ENCODE measurements at places on chromosomes 16 and 17.
A peak's percentile ranks its signal among the peaks of the same experiment; 100 is the strongest.

DNA sequence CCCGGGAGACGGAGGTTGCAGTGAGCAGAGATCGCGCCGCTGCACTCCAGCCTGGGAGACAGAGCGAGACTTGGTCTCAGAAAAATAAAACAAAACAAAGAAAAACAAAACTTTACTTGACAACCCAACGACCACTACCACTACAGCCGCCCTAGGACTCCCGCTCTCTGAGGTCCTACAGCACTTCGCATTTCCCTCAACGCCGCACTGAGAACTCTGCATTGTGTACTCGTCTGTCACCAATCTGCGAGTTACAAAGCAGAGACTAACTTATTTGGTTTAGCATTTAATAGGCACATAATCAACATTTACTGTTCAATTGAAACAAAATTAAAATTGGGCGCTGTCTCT lies 479 bp upstream of the ZNF207 start:
- DNase-seq = no peak

DNA sequence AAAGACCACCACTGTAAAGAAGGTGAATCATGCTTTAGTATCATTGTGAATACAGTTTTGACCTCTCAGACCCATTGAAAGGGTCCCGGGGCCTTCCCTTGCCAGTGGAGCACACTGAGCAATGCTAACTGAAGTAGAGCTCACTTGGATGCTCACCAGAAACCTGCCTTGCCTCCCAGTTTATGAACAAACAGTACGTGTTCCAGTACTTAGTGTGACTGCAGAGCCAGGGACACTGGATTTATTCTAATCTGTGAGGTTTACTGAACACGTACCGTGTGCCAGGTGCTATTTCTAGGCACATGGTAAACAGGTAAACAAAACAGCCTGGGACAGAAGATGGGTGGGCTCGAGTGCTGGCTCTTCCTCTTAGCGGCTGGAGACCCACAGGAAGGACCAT lies 79.6 kb downstream of the FOXL1 start:
- DNase-seq = no peak

DNA sequence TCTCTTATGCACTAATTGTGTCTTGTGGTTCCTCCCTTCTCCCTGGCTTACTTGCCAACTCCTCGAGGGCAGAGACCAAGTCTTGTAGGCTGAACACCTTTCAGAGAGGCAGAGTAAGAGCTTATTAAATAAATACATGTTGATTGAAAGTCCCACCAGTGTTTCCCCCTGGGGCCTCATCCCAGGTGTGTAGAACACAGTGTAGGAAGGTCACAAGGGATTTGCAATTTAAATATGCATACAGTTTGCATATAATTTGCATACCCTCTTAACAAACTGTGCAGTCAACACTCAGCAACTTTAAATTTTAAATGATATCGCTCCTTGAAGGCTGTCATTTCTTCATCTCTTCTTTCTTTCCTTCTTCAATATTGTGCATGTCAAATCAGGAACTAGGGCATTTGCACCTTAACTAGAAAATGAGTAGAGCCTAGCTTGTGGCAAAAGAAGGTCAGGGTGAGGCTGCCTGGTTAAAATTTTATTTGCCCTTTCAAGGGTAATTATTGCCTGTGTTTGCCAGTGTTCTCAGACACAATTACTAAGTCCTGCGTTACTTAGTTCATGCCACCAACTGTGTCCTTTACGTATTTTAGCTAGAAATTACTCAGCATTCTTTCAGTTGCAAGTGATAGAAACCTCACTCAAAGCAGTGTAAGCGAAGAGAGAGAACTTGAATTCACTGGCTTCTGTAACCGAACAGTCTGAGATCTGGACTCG lies 465.7 kb downstream of the HAPSTR1 start:
- DNase-seq = no peak

DNA sequence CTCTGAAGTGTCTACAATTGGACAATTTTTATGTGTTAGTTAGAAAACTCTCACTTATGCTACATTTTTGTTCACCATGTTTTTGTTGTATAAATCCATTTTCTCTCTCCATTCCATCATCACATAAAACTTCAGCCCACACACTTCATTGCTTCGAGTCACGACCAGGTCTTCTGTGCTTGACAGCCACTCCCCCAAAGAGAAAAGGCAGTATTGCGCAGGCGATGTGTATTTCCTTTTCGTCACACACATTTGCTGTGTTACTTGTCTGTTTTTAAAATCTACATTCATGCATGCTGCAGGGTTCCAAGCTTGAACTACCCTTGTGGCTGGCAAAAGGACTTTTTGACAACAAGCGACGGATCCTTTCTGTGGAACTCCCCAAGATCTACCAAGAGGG lies 10.5 kb downstream of the GINS3 start:
- DNase-seq = no peak

DNA sequence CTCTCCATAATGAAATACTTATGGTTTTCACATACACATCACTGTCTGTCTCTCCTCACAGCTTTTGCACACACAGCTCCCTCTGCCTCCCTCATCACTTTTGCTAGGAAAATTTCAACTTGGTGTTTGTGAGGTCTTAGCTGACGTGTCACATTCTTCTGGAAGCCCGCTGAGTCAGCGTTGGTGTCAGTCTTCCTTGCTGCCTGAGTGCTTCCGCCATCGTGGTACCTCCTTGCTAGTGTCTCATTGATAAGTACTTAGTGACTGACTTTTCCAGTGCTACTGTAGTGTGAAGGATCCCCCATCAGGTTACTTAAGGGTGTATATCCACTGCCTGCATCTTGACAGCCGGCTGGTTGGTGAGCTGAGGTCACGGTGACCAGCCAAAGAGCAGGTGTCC lies 33.5 kb downstream of the CA10 start:
- no peak for DNase-seq

DNA sequence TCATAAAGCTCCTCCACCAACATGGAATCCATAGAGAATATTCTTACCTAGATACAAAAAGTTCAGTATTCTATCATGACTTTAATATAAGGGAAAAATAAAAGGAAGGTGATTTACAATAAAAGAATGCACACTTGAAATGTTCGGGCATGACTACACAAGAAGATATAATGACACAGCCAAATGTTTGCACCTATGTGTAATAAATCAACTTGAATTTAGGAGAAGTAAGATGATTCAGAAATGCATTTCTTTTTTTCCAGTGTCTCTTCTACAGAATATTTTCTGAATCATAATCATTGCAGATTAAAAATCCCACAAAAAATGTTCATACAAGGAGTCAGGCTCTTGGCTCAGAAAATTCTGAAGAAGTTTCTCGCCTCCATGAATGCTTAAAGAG lies 404.0 kb upstream of the HSBP1 start:
- DNase-seq = no peak

DNA sequence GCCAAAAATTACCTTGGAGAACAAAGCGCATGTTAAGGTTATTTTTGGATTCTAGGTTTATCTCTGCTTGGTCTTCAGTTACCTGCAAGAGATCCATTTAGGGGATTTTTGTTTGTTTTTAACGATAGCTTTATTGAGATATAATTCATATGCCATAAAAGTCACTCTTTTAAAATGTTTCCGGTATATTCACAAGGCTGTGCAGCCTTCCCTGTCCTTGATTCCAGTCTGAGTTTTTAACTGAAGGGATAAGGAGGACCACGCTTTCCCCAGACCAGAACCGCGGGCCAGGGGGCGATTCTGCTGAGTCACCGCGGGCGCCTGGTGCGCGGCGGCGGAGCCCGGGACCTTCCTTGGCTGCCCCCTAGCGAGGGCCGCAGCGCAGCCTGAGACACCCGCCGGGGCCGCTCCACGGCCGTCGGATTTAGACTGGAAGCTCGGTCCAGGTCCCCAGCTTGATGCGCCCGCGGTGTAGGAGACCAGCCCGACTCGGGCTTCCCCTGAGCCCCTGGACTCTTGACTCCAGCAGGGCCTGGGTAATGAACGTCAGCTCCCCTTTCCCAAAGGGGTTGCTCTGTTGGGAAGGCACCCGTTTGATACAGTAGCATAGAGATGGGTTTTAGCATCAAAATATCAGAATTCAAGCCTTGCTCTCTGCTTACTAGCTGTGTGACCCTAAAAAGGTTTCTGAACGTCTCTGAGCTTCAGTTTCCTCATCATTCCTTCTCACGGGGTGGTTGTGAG lies 50.0 kb upstream of the STH start:
- DNase-seq = peak; percentile 75

DNA sequence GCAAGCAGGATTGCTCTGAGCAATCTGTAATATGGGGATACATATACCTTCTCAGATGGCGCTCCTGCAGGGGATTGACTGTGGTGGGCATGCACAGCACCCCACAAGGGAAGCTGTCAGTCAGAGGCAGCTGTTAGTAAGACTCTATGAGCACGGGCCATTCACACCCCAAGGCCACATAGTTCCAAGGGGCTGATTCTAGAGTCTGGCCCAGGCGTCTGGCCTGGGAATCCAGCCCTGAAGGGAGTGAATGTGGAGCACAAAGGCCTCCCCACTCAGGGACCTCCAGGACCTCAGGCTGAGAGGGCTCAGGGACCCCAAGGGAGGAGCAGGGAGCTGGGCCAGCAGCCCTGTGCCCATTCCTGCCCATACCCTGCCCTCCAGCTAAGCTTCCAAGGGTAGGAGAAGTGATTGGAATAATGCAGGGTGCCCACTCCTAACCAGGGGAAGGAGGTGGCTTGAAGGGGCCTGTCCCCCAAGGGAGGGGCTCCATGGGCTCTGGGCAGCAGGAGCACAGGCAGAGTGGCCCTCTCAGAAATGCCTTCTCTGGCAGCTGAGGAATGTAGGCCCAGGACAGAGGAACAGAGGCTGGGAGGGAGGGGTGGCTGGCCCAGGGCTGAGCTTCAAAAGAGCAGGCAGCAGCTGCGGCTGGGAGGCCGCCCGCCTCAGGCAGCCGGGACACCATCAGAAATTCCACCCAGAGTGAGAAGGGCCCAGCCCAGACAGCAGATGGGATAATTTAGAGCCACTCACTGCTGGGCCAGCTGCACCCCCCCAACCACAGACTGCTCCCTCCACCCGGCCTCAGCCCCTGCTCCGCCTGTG lies 48.9 kb upstream of the MRPS23 start:
- DNase-seq = no peak

- no peak for DNase-seq
These were observed 5.5 kb upstream of the CBFA2T3 start for GRCh38 chr16:88982286-88983084.

GRCh38 chr17:3846437-3847164 lies 555 bp upstream of the NCBP3 start:
- no peak for DNase-seq

GRCh38 chr17:13265311-13265710 lies 247.5 kb upstream of the ELAC2 start:
- DNase-seq = no peak

GRCh38 chr17:77755410-77755963 lies 203.0 kb upstream of the TNRC6C start:
- DNase-seq = no peak

DNA sequence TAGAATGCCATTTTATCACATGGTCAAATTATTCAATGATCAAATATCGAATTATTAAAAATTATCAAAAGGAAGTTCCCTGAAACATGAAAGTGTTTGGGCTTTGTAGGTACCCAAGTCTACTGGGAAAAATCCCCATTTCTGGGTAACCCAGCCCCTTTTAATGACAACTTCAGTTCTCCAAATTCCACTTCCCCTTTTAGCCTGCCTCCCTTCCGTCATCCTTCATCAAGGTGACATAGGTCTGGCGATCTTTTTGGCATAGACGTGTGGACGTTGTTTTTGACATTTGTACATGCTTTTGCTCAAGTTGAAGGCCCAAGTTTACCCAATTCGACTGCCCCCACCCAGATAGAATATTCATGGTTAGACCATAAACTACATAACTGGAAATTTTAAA lies 660.9 kb downstream of the MAF start:
- DNase-seq = no peak

DNA sequence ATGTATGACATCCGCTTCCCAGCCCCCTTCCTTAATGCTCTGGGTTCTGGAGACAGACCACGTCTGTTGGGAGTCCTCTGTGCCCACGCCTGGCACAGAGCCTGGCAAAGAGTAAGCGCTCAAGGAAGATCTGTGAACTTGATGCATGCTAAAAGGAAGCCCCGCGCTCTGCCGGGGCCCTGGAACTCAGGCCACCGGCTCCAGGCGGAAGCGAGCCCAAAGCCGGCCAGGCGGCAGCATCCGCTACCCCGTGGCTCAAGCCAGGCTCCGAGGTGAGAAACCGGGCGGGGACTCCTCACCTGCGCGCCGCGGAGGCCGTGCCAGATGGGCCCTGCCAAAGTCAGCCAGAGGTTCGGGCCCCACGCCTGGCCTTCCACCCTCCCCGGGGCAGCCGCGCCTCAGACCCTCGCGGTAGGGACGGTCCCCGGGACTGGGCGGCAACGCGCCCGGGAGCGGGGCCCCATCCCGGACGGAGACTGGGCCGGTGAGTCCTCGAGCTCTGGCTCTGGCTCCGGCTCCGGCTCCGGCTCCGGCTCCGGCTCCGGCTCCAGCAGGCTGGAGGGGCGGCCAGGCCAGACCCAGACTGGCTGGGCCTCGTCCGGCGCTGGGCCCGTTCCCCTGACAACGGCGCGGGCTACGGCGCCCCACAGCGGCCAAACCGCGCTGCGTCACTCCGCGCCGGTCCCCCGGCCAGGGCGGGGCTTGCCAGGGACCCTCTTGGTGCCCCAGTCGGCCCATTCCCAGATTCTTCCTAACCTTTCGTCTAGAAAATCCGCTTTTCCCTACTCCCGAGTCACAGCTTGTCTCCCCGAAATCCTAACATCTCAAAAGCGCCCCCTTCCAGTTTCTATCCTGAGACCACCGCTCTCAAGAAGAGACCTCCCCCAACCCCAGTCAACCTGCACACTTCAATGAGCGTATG lies at the start of gene ZDHHC1:
ZDHHC1 (minus strand) TSS at position 606 of the 922 bp plus-strand sequence. CDS start 8,702 bp downstream, outside the sequence.
- DNase-seq = peak; percentile 75

DNA sequence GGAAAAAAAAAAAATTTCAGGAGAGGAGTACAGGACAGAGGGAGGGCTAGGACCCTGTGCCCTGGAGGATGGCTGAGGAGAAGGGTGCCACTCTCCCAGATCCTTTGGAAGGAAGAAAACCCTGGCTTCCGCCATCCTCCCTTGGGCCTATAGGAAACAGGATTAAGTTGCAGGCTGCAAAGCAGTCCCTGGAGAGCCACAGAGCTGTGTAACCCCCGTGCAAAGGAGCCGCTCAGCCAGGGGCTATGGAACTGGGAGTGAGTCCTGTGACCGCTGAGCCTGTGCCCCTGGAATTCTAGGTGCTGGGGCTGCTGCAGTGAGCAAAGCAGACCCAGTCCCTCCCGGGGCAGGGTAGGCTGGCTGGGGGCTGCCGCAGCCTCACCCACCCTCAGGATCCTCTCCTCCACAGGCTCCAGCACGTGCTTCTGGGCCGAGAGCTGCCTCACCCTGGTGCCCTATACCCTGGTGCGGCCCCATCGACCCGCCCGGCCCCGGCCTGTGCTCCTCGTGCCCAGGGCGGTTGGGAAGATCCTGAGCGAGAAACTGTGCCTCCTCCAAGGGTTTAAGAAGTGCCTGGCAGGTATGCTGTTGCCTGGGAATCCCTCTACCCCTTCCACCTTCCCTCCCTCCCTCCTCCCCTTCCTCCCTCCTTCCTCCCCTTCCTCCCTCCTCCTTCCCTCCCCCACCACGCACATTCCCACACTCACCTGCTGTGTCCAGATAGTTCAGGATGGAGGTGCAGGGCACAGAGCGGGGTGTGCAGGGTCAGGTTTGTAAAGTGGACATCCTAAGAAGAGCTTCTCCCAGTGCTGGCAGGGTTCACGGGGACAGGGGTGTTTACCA lies 15.3 kb downstream of the SGSH start:
- DNase-seq = no peak

- DNase-seq = no peak
These were observed 13.1 kb downstream of the FBXO39 start for GRCh38 chr17:6789146-6789545.
